Left ventricle myocardium inferior (tissue), 1 donor: ENCODE measurements at places on chromosomes 2 and 18.

DNA sequence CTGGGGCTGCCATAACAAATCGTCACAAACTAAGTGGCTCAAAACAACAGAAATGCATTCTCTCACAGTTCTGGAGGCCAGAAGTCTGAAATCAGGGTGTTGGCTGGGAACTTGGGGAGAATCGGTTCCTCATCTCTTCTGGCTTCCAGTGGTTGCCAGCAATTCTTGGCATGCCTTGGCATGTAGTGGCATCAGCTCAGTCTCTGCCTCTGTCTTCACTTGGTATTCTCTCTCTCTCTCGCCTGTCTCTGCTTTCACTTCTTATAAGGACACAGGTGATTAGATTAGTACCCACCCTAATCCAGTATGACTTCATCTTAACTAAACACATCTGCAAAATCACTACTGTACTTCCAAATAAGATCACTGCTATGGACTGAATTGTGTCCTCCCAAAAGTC lies 695.4 kb upstream of the ID2 start:
- DNase-seq, result no peak

DNA sequence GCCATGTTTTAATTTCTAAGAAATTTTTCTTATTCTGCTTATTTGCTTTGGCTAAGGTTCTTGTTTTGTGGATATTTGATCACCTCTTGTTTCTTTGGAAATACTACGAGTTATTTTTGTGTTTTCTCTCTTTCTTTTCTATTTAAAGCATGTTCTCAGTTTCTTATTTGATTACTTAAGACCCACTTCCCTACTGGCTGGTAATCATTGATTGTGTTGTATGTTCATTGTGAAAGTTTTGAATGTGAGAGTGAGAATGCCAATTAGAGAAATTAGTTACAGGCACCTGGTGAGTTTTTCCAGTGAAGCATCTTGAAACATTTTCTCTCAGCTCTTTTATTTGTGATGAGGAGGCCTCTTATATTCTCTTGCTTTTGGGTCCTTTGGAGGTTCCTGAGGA lies 226.7 kb upstream of the MC4R start:
- DNase-seq, result no peak

DNA sequence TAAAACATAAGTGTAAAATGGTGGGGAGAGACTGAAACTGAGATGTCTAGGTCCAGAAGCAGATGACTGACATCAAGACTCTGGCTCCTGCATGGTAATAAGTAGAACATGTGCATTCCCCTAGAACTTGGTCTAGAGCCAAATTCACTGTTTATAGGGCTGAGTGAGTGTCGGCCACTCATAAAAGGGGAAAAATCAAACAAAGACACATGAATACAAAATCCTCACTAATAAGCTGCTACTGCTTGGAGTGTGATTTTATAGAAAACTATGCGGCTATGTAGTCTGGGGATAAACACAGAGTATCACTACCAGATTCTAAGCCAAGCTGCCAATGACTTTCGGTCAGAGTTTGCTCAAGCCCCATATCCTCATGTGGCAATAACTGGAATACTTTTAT lies 1080.8 kb upstream of the DDX18 start:
- DNase-seq, result no peak

- DNase-seq, result no peak
Measured at GRCh38 chr2:8456151-8457091, 225.4 kb upstream of the ID2 start.

GRCh38 chr2:221715523-221716247 lies 143.6 kb upstream of the EPHA4 start:
- DNase-seq, result no peak
